ENCODE measurements at places on chromosomes 13 and 19.

GRCh38 chr19:1516395-1516753 is 3.6 kb upstream of the ADAMTSL5 start:
- ATAC-seq: no peak

DNA sequence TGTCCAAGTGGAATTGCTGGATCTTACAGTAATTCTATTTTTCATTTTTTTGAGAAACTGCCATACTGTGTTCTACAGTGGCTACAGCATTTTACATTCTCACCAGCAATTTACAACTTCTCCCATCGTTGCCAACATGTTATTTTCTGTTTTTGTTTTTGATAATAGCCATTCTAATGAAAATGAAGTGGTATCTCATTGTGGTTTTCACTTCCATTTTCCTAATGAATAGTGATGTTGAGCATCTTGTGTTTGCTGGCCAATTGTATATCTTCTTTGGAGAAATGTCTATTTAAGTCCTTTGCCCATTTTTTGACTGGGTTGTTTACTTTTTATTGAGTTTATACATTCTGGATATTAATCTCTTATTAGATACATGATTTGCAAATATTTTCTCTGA is 38.6 kb downstream of the KCNRG start:
- ATAC-seq: no peak

GRCh38 chr13:45353895-45354294 is 12.9 kb upstream of the TPT1 start:
- no peak for ATAC-seq

- ATAC-seq: peak; percentile 84
Measured at GRCh38 chr19:13093407-13094105, 9.1 kb downstream of the LYL1 start.

- peak; percentile 99 for ATAC-seq
Measured at GRCh38 chr13:42720113-42720857, 61.1 kb upstream of the FAM216B start.

- no peak for ATAC-seq
Measured at GRCh38 chr13:57673197-57673596, 41.7 kb downstream of the PCDH17 start.

- no peak for ATAC-seq
Measured at GRCh38 chr13:28579322-28579721, 79.6 kb upstream of the POMP start.

GRCh38 chr13:26463296-26463695 is 94.2 kb upstream of the WASF3 start:
- ATAC-seq: no peak

DNA sequence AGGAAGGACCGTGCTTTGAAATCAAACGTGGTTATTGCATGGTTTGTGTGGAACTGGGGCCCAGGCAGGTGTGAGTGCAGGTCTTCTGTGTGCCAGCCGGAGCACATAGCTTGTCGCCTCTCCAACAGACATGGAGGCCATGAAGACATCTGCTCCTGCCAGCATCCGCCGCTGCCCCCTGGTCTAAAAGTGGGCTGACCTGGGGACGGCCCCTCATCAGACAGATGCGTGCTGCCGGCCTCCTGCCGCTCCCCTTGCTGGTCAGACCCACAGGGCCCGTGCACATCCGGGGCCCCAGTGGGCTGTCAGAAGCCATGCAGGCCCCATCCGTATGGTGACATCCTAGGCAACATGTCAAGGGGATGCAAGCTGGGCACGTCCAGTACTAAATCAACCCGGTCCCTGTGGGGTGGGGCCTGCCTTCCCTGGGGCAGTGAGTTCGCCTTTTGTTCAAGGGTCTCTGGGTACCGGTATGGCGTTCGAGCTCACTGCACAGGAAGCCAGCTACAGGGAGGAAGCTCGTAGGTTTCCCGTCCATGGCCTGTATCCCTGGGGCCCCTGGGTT is 88.0 kb upstream of the MCF2L start:
- ATAC-seq: no peak

DNA sequence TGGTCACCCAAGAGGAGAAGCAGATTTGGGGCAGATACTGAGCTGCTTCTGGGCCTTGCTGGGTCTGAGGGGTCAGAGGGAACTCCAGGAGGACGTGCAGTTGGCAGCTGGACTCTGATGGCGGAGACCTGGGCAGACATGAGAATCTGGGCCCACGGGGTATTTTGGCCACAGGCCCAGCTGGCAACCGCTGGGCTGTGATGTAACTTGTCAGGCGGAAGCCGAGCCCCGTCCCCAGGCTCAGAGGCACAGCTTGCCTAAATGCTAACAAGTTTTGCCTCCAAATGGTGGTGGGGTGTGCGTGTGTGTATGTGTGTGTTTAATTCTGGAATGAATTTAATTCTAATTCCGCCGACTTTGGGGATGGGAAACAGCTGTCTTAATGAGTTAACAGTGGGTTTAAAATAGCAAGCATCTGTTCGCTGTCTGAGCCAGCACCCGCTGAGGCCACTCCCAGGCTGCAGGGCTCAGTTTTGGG is 11.6 kb downstream of the ZNRF4 start:
- ATAC-seq: peak; percentile 27
